ENCODE measurements at places on chromosomes 5 and 9.

DNA sequence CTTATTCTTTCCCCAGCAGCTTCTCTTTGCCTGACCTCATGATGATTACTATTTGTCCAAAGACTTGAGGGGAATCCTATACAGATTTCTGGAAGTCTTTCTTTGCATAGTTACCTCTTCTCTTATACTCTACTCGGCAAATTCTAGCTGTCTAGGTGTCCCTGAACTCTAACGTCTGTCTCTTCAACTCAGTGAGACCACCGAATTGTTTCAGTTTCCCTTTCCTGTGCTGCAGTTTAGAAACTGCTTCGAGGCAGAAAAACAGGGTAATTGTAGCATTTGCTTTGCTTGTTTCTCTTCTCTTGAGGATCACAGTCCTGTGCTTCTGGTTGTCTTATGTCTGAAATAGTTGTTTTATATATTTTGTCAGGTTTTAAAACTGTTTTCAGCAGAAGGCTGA lies 14.8 kb downstream of the LVRN start:
- no peak for DNase-seq

- no peak for DNase-seq
Observed at GRCh38 chr5:54795284-54795683, 190.1 kb downstream of the ESM1 start.

GRCh38 chr5:116566251-116566650 lies 8.4 kb downstream of the SEMA6A start:
- DNase-seq: no peak

DNA sequence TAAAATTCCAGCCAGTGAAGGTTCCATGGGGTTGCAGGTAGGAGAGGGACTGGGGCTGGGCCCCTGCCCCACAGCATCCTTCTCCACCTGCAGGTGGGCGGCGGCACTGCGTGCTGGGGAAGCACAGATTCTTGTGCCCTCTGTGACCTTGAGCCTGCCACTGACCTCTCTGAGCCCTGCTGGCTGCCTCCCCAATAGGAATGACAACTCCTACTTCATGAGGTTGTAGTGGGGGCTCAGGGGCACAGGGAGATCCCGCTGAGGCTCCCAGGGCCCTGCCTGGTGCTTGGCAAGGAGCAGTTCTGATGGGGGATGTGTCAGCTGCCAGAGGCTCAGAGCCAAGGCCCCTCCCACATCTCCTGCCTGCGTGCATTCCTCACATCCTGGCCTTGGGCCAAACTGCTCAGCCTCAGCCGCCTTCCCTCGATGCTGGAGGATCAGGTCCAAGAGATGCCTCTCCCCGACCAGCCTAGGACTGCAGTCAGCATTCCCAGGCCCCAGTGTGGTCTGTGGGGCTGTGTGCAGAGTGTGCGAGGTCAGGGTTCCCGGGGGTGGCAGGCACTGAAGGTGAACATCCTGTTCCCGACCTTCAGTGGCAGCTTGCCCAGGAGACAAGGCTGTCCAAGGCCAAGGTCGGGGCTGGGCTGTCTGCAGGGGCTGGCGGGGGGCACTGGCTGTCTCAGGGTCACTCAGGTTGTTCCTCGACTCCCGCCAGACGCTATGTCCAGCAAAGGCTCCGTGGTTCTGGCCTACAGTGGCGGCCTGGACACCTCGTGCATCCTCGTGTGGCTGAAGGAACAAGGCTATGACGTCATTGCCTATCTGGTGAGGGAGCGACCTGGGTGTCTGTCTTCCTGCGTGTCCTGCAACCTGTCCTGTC lies 7.0 kb downstream of the ASS1 start:
- no peak for DNase-seq

DNA sequence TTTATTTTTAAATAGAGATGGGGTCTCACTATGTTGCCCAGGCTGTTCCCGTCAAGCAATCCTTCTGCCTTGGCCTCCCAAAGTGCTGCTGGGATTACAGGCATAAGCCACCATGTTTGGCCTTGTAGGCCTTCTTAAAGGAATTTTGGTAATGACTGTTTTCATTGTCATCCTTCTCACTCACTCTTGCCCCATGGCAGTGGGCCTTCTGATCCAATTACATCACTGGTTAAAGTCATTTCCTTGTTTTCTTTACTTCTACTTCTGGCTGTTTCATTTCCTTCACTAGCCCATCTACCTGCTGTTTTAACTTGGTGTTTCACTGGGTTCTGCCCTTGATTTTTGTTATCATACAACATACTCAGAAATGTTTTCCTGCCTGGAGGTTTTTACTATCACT lies 20.1 kb upstream of the NIM1K start:
- no peak for DNase-seq

- DNase-seq: no peak
Observed at GRCh38 chr5:42855811-42856210, 44.1 kb upstream of the SELENOP start.

Data from stimulated activated CD8-positive, alpha-beta memory T cell treated with anti-CD3 and anti-CD28 coated beads, Interleukin-4, amount 100 ng/mL, for 1 hour (primary cell).